ENCODE measurements at places on chromosomes 3 and 15.

GRCh38 chr3:108757404-108757982, at the start of gene RETNLB:
TSS of gene RETNLB (minus strand) at chr3:108757410. CDS start at chr3:108757185, 225 bp downstream.
- no peak for DNase-seq

DNA sequence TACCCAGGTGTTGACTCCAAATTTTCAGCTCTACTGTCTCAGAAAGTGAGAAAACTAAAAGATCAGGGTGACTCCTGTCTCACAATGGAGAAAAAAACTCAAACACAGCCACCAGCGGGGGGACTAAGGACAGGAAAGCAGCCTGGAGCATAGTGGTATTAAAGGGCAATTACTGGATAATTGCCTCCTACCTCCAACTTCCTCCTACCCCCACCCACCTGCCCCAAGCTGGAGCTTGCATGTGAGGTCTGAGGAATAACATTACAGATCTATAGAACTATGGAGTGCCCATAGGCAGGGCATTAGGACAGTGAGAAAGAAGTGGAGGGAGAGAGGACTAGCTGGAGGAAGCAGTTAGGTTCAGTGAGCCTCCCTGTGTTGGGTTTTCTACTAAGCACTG, 2.7 kb upstream of the PCCB start:
- DNase-seq = no peak

- DNase-seq = no peak
Observed at GRCh38 chr15:100881573-100882336, 2.1 kb downstream of the ALDH1A3 start.

DNA sequence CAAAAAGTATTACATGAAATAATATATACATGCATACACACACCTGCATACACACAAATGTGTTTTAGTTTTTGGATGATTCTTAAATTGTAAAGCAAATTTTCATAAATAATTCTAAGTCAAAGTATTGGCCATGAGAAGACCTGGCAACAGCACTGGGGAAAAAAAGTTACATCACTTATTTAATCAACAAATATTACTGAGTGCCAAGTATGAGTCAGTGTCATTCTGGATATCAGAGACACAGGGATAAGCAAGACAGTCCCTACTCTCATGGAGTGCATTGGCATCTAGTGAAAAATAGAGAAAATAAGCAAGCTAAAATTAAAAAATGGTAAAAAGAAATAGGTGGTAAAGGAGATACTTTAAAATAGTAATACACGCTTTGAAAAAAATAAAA, 29.4 kb upstream of the GUCA1C start:
- DNase-seq = no peak

DNA sequence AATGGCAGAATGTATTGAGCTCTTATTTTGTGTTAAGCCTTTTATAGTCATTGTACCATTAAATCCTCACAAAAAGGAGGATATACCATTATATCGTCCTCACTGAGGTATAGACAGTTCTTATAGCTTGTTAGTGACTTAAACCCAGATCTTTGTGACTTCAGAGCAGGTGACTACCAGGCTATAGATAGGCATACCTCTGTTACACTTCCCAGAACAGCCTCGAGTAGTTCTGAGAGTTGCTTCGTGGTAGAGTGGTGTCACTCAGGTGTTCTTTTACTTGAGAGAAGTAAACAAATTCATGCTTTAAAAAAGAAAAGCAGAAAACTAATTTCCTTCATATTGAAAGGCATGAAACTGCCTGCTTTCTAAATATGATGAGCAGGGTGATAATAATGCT, 59.9 kb downstream of the SEC22A start:
- no peak for DNase-seq
